Activated CD4-positive, CD25-positive, alpha-beta regulatory T cell treated with anti-CD3 and anti-CD28 coated beads, Interleukin-2, amount 50 U/mL, for 72 hours (primary cell): ENCODE measurements at places on chromosomes 11 and 22.

DNA sequence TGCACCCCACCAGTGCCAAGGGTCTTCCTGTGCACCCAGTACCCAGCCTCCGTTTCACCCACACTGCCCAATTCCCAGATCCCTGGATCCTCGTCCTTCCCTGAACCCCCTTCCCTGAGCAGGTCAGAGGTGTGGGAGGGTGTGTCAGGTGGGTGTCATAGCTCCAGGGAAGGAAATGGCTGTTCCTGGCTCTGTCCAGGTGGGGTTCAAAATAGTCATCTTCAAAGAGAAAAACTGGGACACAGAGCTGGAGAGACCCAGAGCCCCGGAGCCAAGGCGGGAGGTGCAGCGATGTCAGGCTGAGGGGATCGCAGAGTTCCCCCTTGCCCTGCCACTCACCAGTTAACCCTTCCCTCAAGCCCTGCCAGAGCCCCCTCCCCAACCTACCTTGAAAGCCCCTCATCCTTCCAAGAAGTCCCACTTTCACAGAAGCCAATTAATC, 698 bp downstream of the C1QTNF4 start:
- DNase-seq = no peak

- no peak for DNase-seq
These were observed 103.0 kb downstream of the SPATA19 start for GRCh38 chr11:133742353-133742752.

DNA sequence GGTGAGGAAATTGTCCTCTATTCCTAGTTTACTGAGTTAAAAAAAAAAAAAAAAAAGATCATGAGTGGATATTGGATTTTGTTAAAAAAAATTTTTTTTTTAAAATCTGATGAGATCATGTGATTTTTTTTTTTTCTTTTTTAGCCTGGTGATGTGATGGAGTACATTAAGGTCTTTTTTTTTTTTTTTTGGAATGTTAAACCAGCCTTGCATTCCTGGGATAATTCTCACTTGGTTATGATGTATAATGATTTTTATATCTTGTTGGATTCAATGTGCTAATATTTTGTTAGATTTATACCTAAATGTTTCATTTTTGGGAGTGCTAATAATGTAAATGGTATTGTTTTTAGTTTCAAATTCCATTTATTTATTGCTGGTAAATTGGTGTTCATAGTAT, 43.3 kb downstream of the DDX10 start:
- no peak for DNase-seq

- DNase-seq = peak; percentile 17
These were observed 72.3 kb upstream of the SEPTIN5 start for GRCh38 chr22:19641983-19642451.

DNA sequence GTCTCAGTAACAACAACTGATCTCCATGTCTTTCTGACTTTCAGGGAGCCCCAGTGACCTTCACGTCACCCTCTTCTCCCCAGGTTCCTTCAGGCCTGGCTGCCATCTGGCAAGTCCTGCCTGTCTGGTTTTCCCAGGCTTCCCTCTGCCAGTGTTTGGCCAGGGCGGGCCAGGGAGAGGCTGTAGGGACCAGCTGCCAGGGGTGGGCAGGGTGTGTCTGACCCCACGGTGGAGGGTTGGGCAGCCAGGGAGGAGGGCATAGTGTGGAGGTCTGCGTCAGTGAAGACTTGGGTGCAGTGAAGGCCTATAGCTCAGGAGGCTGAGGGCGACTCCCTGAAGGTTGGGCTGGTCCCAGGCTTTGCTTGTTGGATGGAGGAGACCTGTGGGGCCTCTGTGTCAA, 11.9 kb upstream of the MRGPRX2 start:
- no peak for DNase-seq
